ENCODE measurements at places on chromosomes 1 and 21. TPM values are rescaled to one million over a fixed set of nuclear protein-coding genes. Genes with fewer than 3 reads are reported as not detected.

DNA sequence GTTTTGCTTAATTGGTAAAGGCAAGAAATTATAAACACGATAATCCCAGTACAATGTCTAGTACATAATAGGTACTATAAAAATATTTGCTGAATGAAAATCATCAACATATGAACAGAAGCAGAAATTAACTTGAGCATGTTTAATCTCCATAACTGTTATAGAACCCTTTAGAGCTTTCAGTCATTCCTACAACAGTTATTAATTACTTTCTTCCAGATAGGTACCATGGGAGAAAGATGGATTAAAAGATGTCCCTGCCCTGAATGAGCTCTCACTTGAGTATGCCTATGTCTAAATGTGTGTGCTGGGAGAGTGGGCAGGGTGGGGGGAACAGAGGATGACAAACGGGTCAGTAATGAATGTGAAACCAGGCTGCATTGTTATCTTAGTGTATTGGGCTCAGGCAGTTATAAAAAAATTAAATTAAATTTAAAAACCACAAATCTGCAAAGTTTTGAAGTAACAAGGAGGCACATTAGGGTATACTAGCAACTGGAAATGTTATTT is 2.4 kb downstream of the EPS15 start:
- peak; percentile 13 for DNase-seq

GRCh38 chr1:14613926-14614325 is 15.4 kb downstream of the KAZN start:
- DNase-seq = no peak

The TNNT2 gene
- 0.56 TPM for total RNA-seq

The FAM167B gene
- 0.18 TPM for total RNA-seq

Measured in IMR-90 (cell line).